Nucleus accumbens (tissue), 56 donors: ENCODE measurements at places on chromosomes 7 and 10.

DNA sequence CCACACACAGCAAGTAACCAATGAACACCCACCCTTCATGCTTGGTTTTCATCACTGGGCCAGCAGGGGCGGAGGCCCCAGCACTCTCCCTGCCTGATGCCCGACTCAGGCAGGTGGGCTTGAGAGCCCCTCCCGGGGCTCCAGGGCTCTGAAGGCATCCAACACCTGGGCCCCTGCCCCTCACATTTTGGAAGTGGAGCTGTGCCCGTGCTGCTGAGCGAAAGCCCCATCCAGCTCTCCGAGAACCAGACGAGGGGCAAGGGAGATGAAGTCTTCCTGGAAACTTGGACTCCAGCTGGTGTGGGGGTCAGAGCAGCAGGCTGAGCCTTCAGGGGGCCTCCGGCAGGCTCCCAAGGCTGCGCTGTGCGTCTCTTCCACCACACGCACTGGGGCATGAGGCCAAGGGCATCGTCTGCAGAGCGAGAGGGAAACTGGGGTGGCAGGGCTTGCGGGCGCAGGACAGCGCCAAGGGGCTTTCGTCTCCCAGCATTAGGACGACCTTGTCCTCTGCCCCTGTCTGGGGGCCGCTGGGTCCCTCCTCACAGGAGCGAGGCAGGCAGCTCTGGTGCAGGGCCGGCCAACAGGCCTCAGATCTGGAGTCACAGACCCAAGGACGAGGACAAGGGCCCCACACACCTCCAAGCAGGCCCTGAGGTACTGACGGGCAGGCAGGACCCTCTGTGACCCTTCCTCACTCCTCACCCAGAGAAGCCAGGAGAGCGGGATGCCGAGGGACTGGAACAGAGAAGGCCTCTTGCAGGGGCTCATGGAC is 108.3 kb upstream of the FAM20C start:
- no peak for DNase-seq

DNA sequence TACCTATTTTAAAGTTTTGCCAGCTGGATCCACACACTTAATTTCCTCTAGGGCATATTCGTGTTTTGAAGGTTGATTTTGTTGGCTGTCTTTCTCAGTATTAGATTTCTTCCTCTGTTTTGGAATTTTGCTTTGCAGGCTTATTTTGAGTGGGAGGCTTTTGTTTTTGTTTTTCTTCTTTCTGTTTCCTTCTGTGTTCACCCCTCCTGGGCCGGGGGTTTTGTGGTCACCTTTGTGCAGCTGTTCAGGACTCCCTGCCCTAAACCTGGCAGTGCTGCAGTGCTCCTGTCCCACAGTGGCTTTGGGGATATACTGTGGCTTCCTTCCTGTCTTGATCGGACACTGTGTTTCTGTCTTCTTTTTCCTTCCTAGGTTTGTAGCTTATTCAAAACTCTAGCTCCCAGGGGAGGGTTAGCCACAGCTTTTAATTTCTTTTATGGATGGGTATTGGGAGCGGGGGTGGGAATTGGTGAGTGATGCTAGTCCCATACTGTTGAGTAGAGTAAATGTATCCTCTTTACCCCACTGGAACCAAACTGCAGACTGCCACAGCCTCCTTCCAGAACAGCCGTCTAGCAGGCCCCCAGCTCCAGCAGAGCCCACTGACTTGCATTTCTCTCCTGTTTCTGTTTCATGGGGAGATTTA is 228.7 kb upstream of the FZD8 start:
- no peak for DNase-seq

DNA sequence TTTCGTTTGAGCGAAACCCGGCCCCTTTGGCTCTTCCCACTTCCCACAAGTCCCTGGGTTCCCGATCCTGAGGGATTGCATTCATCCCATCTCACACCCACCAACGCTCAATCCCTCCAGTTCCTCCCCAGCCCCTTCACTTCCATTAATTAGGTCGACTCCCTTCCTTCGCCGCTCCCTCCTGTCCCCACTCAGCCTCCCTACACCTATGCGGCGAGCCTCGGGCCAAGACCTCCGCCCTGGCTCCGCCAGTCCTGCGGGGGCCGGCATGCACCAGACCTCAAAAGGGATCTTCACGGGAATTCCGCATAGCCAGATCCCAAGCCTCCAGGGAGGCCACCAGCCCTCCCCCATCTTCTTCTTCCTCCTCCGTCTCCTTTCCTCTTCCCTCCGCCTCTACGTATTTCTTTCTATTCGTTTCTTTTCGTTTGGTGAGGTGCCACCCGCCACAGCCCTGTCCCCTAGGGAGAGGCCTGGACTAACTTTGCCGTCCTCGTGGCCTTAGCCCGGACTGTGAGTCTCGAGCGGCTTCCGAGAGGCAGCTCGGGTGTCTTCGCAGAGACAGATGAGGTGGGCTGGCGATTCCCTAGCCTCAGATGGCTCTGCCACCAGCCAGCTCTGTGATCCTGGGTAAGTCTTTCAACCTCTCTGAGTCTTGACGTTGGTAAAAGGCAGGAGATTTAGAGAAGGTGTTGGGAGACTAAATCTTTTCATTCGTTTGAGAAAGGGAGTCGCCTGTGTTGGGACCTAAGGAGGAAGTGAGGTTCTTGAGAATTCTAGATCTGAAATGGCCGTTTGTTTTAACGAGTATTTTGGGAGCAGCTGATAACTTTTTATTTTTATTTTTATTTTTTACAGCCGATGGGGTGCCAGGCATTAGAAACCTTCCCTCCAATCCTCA is 8.1 kb upstream of the LBX1 start:
- DNase-seq: no peak

- DNase-seq: no peak
Measured at GRCh38 chr7:23811540-23811939, 101.5 kb downstream of the STK31 start.

- no peak for DNase-seq
Measured at GRCh38 chr7:34662058-34662708, 4.2 kb downstream of the NPSR1 start.

DNA sequence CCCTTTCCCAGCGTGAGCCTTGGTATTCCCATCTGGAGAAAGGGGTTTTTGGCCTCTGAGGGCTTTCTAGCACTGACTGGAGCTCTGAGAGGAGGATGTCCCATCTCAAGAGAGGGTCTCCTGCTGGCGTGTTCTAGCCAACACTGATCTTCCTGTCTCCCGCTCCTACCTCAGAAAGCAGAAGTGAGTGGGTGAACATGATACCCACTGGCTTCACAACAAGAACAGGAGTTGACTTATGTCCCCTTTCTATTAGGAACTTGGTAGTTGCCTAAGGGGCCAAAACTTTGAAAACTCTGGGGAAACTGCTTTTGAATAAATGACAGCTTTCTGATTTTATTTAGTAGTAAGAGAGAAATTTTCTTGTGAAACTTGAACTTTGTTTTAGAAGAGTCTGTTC is 113.1 kb upstream of the ADCY1 start:
- no peak for DNase-seq
